ENCODE measurements at places on chromosomes 2 and 18.

- DNase-seq = no peak
Observed at GRCh38 chr2:126264625-126265024, 391.3 kb upstream of the GYPC start.

DNA sequence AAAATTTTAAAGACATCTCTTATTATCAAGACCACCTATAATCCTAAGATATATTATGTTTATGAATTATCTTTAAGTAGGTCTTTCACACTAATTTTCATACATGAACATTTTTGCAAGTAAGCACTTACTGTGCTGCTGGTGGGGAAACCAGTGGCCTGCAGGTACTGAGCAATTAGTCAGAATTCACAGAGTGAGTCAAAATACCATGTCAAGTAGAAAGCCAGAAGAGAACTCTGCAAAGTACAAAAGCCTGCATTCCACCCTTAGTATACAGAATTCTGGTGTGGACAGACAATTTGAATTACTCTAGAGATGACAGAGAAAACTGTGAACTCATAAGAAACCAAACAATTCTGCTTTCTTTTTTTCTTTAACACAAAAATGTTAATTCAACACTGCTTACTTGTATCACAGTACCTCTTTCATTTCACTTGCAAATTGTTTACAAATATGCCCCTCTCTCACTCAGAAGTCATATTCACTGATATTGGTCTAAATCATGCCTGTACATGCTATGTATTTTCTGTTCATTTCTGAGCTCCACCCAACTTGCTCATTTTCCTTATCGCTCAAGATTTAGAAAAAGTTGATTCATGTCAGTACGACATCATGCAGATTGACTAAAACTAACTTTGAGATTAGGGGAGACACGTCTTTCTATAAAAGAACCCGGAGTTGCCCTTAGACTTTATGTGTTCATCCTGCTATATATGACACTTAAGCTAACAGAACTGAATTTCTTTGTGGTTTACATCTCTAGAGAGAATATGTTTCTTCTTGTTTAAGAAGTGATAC, 182.9 kb downstream of the IKZF2 start:
- no peak for DNase-seq

GRCh38 chr18:40036861-40037260, 1918.2 kb upstream of the PIK3C3 start:
- no peak for DNase-seq

DNA sequence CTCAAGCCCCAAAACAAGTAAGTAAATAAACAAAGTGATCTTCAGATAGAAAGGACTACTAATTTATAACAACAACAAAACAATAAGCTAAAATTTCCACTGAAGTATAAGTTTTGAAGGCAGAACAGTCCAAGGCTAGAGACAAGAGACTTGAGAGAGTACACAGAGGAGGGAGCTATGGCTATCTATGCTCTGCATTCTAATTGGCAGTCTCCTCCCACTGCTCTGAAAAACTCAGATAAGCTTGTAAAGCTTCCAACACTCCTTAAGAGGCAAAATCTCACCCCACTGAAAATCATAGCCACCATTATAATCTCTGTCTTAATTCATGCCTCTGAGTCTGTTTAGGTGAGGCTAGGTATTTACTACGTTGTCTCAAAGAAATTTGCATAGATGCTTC, 714.6 kb upstream of the LRATD1 start:
- DNase-seq = no peak

GRCh38 chr2:177282181-177282641, 17.7 kb upstream of the NFE2L2 start:
- DNase-seq = no peak

DNA sequence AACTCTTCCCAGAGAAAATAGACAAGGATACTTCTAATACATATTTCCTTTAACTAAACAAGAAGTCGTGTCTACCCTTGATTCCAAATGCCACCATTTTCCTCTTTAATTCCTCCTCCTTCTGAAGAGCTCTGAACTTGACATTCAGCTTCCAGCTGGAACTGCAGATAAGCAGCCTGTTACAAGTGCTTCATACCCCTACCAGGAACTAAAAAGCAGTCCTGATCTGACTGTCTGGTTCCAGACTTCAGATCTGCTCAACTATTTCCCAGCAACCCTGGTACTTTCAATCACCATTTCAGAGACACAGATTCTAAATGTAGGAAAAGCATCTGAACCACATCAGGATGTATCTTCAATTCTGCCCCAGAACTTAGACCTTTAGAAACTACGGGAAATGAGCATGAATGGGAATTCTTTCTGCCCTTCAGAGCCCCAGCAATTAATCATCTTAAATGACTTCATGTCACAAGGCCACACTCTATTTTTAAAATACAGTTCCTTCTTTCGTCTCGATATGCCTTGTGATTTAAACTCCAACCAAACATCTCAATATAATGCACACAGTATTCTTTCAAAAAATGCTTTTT, 159.5 kb downstream of the L3MBTL4 start:
- no peak for DNase-seq

DNA sequence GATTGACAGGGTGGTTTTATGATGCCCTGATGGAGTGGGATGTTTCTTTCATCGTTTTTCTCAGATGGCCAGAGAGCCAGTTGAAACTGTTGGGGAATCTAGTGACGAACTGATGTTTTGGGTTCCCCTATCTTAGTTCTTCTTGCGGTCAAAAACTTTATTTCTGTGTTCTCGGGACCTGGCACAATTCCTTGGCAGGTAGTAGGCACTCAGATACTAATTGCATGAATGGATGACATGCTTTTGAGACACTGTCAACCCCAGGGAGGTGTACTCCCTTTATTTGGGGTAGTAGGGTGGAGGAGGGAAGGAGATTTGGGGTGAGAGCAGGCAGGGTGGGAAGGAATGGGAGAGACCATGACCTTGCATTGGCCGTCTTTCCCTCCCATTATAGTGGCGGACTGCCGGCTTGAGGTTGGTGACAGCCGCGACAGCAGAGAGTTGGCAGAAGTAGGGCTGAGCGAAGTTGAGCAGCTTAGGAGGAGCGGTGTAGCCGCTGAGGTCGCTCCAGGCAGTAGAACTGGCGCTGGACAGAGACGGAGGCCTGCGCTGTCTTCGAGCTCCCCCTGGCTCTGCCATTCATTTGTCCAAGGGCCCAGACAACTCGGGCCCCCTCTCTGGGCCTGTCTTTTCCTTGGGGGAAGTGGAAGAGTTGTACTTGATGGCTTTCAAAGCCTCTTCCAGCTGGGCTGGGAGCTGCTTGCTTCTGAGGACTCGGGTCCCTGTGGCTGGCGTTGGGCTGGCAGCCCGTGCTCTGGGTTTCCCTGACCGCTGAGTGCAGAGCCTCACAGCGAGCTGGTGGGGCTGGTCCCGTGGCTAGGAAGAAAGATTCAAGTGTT, 2.6 kb downstream of the TET3 start:
- no peak for DNase-seq

DNA sequence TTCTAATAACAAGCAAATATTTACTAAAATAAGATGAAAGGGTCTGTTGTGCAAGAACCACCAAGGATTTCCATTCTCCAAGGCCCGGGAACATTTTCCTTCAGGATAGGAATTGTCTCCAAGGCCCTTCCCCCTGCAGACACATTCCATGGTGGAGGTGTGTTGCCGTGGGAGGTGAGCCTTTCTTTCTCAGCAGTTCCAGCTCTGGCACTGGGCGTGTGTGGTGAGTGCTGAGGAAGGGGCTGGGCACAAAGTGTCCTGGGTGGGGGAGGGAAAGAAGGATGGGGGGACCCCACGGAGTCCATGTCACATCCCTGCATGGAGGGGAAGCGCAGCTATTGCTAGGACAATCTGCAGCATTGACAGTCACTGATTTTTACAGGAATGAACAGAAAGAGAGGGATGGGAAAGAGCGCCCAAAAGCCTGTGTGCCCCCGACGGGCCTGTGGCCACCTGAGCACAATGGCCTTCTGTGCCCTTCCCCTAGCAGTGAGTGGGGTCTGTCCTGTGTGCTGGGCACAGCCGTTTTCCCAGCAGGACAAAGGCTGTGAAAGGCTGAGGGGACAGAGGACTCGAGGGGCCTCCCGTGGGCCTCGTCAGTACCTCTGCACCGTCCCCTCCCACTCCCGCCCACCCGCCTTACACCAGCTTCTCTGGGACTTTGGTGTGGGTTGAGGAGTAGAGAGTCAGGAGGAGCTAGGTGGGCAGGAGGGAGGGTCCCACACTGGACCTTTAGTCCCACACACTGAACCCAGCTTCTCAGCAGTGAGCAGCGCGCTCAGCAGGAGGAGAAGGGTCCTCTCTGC, 79.8 kb downstream of the PTGR3 start:
- no peak for DNase-seq

DNA sequence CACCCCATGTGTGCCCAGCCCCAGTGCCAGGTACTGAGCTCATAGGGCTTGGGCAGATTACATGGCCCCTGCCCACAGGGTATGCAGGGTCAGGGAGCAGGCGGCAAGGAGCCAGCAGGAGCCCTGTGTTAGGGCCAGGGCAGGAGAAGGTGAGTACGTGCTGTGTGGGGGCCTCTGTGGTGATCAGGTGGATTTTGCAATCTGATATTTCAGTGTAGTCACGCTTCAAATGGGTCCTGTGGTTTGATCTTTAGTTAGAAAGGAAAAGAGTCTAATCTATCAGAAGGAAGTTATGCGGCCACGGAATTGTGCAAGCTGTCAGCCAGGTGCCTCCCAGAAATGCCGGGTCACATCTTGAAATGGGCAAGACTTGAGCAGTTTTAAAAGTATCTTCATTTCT, 13.9 kb downstream of the UBE2F start:
- DNase-seq = no peak

DNA sequence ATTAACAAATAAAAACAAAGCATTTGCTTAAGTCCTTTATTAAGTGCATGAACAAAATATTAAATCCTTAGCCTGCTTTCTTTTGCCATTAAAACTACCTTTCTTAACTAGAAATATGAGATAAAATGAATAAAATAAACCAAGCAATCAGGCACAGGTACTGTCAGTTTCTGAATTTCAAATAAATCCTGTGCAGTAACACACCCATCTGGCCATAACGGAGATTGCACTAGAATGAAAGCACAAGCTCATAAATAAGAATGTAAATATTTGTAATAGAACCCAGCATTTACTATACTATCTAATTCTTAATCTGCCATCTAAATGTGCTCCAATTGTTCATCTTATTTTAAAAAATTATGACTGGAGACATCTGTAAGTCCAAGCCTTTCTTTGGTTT, 31.9 kb downstream of the PRKRA start:
- DNase-seq = no peak

DNA sequence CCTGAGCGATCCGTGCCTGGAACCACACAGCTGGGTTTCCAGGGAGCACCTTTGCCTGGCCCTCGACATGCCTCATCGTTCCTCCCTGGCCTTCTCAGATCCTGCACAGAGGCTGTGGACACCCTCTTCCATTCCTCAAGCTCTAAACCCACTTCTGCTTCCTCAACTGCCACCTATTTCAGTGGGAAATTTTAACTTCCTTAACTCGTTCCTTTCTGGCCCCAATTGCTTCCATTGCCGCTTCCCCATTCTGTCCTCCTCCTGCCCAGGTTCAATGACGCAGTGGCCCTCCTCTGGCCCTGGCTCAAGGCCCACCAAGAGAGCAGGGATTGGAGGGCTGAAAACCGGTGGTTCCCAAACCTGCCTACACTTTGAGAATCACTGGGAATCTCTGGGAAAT, 4.8 kb upstream of the B3GNT7 start:
- DNase-seq = peak; percentile 76

DNA sequence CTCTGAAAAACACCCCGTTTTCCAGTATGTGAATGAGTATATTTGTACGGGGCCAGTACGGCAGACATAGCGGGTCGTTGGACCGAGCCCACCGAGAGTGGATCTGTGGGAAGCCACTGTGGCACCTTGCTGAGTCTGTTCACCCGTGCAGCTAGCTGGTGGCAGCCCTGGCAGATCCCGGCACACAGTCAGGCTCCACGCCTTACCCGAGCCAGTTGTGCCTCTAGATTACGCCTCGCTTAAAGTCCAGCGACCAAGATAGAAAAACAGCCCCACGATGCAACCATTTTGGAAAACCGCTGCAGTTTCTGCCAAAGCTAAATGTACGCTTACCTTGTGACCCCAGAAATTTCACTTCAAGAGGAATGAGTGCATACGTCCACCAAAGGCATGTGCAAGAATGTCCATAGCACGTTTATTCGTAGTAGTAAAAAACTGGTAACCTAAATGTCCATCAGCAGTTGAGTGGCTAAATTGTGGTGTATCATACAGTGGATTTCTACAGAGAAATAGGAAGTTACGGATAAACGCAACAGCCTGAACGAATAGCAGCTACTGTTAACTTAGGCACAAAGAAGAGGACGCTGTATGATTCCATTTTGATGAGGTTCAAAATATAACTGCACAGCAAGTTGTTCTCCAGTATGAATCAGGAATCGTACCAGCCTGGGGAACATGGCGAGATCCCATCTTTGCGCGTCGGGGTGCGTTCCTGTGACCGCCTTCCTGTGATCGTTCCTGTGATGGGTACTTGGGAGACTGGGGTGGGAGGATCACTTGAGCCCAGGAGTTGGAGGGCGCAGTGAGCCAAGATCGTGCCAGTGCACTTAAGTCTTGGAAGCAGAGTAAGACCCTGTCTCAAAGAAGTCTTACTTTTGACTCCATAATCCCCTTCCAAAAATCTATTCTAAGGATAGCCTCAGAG, 688 bp upstream of the WDR33 start:
- DNase-seq = no peak

GRCh38 chr2:66000901-66001300, 434.0 kb upstream of the MEIS1 start:
- DNase-seq = no peak

DNA sequence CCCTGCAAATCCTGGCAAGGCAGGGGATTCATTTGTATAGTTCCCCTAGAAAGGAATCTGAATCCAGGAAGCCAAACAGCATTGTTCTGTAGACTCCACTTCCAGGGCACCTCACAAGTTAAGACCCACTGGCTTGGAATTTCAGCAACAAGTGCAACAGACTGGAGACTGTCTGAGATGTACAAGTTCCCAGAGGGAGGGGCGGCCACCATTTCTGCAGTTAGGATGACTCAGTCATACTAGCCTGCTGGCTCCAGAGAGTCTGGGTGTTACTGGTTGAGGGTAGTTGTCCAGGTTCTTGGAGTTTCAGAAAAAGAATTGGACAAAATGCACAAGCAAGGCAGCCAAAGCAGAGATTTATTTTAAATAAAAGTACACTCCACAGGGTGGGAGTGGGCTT, 384.2 kb downstream of the DSC3 start:
- DNase-seq = no peak
